ENCODE measurements at places on chromosomes 5 and 9.

- DNase-seq: no peak
Measured at GRCh38 chr9:18441261-18441660, 32.7 kb upstream of the ADAMTSL1 start.

DNA sequence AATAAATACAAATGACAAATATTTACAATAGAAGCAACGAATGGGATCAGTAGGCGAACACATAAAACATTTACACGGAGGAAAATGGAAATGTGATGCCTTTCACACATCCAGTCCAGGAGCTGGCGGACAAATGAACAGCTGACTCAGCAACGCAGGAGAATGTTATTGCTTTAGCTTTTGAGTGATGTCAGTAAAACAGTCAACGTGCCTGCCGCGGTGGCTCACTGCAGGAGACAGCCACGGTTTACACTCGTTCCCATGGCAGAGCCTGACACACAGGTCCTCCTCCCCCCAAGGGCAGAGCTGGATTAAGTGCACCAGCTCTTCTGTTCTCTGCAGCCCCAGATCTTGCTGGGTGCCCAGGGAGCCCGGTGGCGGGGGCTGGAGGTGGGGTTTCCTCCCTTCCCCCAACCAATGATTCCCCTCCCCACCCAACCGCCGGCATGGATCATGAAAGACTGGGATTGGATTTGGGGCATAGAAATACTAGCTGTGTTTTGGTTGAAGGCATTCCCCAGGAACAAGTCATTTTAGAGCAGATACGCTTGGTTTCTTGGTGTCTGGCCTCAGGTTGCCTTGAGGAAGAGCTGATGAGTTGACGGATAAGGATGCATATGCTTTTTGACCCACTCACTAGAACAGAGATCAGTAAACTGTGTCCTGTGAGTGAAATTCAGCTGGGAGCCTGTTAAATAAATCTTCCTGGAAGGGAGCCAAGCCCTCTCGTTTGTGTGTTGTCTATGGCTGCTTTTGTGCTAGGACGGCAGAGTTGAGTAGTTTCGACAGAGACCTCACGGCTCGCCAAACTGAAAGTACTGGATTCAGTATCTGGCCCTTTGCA is 12.5 kb downstream of the STC2 start:
- no peak for DNase-seq

- peak; percentile 8 for DNase-seq
Measured at GRCh38 chr5:123610665-123611405, 98.9 kb downstream of the CSNK1G3 start.

GRCh38 chr9:92147852-92148180 is 32.6 kb upstream of the SPTLC1 start:
- no peak for DNase-seq

DNA sequence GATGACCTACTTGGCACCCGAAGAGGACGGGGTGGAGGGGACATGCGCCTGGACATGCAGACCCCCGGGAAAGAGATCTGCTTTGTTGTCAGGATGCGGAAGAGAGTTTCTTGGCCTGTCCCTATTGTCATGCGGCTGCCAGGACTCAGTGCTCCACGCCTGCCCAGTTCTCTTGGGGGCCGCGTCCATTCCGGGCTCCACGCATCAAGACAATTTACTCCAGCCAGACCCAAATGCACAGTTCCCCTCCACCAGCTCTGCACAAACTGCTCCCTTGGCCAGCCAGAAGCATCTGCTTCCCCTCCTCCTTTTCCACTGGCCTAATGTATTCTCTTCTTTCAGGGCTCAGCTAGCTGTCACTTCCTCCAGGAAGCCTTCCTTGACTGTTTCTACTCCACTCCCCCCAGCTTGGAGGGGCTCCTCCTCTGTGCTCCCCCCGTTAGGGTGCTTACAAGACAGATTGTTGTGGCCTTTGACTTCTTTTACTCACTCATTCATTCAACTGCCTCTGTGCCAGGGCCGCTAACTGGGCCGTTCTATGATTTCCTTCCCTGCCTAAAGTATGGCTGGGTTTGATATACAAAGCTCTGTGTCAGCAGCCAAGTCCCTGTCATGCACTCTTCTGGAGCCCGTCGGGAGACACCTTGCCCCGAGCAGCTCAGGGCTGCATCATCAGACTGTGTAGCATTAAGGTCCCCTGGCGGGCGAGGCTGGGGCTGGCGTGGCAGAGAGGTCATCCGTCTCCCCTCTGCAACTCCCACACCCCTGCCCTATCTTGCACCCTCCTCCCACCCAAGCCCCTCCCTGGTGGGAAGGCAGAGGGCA is 6.6 kb downstream of the FIBCD1 start:
- DNase-seq: no peak
